ENCODE measurements at places on chromosomes 5 and 9.

- no peak for DNase-seq
Observed at GRCh38 chr9:104485014-104485413, 19.0 kb upstream of the OR13F1 start.

DNA sequence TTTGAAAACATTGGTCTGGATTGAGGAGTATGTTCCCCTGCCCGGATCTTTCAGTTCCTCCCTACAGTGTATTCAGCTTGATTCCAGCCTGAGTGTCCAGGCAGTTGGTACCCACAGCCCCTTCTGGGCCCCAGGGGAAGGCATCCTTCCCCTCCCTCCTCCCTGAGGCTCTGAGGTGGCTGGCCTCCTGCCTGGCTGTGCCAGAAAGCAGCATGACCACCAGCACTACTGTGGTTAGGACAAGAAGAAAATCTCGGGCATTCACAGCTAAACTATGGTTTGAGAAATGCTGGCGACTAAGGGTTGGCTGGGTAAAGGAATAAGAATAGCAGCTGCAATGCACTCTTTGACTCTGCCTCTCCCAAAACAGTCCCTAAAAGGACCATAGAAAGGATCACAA, 84.6 kb upstream of the LIFR start:
- no peak for DNase-seq

GRCh38 chr5:52863715-52864290, 76.1 kb downstream of the ITGA1 start:
- DNase-seq, result no peak

- DNase-seq, result no peak
Observed at GRCh38 chr9:34771007-34771406, 61.1 kb upstream of the CCL21 start.

DNA sequence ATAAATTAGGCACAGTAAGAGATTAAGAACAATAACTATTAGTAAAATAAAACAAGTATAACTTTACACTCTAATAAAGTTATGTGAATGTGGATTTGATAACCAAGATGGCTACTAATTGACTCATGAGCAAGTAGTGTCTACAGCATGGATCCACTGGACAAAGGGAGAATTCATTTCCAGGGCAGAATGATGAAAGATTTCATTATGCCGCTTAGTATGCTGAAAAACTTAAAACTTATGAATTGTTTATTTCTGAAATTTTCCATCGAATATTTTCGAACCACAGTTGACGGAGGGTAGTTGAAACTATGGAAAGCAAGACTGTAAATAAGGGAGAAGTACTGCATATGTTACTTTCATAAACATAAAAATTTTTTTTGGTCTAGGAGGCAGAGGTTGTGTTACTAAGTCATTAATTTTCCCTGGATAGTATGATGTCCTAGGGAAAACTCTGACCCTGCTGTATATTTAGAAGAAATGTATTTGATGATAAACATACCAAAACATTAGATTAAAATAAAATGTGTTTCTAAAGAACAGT, 24.9 kb upstream of the TARS1 start:
- DNase-seq, result no peak

Data from stomach (tissue), 19 donors.